ENCODE measurements at places on chromosomes 3 and 15. TPM values are rescaled to one million over a fixed set of nuclear protein-coding genes. Genes with fewer than 3 reads are reported as not detected.

GRCh38 chr3:68893600-68894239, 38.6 kb downstream of the TAFA4 start:
- DNase-seq: peak; percentile 49

GRCh38 chr3:73586628-73587027, 38.1 kb downstream of the PDZRN3 start:
- DNase-seq: no peak

SPESP1 gene
- total RNA-seq: not detected

DNA sequence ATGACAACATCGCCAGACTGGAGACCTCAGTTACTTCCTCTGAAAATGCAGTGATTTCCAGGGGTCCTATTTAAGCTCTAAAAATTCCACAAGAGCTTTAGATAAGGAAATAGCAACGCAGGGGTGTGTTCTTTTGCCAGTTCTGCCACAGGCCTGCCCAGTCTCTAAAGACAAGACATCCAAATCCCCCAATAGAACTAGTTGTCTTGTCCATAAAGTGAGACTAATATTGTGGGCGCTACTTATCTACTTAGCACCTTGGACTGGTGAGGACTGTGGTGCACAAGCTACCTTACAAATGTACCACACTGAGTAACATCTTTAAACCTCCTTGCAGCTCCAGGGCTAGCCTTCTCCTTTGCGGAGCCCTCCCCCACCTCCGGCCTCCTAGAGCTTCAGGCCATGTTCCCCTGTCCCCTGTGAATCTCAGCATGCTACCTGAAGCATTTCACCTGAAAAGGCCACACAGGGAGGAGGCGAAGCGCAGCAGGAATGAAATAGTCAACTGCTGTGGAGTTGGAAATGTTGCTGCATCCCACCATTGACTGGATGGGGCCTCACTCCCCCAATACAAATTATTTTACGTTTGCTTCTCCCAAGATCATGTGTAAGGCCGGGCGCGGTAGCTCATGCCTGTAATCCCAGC, 9.6 kb upstream of the LRRC2 start:
- no peak for DNase-seq

DNA sequence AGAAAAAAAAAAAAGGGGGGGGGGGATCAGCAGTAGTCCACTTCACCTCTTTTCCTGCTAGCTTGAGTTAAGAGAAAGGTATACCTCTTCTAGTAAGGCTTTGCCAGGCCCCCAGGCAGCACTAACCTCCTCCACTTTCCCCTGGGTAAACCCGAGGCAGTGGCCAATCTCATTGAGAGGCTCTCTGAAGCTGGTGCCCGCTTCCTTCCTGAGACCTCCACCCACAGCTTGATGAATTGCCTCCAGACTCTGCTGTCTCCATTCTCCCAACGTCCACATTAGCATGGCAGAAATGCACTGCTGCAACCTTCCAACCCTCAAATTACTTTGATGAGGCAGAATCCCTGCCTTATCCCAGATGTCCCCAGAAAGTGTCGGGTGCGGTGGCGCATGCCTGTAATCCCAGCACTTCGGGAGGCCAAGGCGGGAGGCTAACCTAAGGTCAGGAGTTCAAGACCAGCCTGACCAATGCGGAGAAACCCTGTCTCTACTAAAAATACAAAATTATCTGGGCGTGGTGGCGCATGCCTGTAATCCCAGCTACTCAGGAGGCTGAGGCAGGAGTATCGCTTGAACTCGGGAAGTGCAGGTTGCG, 15.3 kb downstream of the RLBP1 start:
- DNase-seq: no peak

All from PC-3 (cell line).